Bronchial epithelial cell (primary cell): ENCODE measurements at places on chromosomes 3 and 15.
A peak's percentile ranks its signal among the peaks of the same experiment; 100 is the strongest.

DNA sequence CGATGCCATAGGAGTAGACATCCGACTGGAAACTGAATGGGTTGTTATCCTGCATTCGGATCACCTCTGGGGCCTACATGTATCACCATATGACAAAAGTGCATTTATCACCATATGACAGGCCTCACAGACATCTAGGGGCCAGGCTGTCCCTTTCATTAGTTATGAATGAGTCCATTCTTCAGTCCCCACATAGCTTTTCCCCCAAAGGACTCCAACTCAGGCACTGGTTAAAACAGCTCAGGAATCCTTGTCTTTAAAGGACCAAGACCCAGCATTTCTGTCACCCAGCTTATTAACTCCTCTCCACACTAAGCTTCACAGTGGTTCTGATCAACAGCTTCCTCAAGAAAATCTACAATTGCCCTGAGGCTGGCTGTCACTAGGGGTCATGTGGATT, 28.3 kb downstream of the MKRN2 start:
- DNase-seq, result no peak

- no peak for DNase-seq
These were observed 44.7 kb downstream of the BOC start for GRCh38 chr3:113255854-113256615.

GRCh38 chr15:68782589-68783161, 38.0 kb downstream of the ANP32A start:
- no peak for DNase-seq

DNA sequence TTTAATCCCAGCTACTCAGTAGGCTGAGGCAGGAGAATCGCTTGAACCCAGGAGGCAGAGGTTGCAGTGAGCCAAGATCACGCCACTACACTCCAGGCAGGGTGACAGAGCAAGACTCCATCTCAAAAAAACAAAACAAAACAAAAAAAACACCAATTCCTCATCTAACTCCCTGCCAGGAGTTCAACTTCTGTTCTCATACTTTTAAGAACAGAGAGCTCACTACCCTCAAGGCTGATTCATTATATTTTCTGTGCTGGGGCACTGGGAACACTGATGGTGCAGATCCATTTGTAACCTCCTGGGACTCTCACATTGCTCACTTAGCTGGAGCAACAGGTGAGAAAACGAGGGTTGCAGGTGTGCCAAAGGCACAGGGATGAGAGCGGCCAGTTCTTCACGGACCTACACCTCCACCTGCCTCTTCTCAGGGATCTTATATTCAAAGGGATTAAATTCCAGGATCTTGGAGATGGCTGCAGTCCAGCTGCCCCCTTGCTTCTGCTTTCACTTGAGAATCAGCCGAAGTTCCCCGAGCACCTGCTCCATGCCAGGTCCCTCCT, 12.3 kb upstream of the CSK start:
- DNase-seq, result no peak

- no peak for DNase-seq
These were observed 90.5 kb downstream of the DNASE1L3 start for GRCh38 chr3:58120075-58120812.

DNA sequence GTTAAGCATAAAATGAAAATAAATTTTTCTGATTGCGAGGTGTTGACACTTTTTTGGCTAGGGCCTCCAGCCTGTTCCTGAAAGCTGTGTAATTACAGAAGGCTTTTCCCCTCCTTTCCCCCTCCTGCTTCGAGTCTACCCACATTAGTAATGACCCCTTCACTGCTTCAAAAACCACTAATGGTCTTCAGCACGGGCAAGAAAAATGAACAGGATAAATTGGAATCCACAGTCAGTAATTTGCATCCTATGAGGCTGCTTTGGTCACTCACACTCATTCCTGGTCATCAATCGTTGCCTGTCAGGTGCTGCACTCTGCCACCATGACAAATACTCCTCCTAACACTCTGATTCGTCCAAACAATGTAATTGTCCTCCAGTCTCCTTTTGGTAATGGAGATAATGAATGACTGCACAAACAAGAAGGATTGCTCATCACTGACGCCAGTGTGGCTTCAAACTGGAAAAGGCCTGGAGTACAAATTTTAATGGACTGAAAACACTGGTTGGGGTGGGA, 148.6 kb downstream of the MEIS2 start:
- DNase-seq, result peak; percentile 18

- DNase-seq, result no peak
These were observed 154.2 kb upstream of the LINGO1 start for GRCh38 chr15:77786956-77787355.

- peak; percentile 47 for DNase-seq
These were observed 20.2 kb downstream of the CPOX start for GRCh38 chr3:98573181-98573728.

DNA sequence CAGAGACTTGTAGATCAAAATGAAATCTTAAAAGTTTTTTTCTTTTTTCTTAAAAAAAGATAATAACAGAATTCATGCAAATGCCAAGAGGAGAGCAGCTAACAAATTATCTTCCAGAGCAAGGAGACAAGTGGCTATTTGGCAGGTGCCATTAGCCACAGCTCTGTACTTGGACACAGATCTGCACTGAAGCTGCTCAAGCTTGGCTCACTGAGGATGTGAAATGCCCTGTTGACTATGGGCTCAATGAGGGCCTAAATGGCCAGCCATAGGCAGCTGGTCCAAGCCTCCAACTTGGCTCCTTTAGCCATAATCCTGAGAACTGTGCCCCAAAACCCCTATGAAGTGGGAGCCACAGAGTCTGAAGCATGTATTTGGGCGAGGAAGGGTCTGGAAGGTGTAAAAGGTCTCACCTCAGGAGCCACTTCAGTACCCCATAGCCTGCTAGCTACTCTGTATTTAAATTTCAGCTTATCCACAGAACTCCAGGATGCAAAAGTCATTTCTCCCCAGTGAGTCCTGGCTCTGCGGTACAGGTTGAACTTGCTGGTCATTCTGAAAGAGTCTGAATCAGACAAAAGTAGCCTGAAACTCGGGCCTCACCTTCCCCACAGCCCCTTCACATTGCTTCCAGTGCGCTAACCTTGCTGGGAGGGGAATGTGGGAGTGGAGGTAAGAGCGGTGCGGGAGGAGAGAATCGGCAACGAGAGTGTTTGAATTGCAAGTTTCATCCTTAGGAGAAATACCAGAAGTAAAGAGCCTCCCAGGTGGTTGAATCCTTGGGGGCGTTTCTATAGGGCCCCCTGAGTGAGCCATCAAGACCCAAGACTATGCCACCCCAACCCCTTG, 48.0 kb downstream of the ZIC4 start:
- no peak for DNase-seq

DNA sequence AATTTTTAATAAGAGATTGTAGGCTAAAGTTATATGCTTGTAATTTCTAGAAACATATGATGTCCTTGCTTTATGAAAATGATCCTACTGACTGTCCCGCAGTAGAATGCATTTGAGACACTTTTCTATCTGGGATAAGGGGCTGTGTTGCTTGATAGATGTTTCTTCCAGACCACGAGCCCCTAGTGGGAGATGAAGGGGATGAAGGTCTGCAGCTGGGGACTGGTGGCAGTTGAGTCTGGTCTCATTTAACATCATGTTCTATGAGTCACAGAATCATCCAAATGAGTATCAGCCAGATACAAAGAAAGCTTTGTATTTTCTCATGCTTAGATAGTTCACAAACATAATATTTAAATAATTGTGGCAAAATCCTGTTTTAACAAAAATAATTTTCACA, 84.3 kb upstream of the PRTG start:
- DNase-seq, result no peak

GRCh38 chr3:187456250-187456649, 88.1 kb downstream of the RTP4 start:
- DNase-seq, result no peak

DNA sequence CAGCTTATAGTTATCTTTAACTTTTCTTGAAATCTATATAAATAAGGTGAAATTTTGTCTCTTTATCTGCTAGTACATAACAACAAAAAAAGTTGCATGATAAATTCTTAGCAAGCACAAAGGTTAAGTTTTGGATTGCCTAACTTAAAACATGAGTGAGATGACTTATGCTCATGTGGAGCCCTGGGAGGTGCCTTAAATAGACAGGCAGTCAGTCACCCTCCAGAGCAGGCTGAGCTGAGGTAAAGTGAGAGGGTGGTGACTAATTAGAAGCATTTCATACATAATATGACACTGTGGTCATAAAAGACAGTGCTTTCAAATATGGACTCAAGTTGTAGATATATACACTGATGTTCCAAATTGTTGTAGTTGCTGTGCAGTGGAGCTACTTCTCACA, 14.6 kb upstream of the MME start:
- peak; percentile 96 for DNase-seq

DNA sequence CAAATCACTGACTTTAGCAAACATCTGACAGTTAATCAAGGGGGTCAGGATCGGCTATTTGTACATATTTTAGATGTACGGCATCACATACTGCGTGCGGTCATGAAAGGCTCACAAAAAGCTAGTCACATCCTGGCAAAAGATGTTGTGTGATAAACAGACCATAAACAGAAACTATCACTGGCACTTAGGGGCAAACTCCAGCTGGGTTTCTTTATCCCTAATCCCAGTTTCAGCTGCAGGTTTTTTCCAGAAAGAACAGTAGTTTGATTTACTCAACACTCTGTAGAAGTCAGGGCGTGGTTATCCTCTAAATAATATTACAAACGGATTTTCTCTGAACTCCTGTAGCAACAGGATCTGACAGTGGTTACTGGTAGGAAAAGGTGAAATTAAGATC, 112.4 kb upstream of the BHLHE40 start:
- DNase-seq, result peak; percentile 40

DNA sequence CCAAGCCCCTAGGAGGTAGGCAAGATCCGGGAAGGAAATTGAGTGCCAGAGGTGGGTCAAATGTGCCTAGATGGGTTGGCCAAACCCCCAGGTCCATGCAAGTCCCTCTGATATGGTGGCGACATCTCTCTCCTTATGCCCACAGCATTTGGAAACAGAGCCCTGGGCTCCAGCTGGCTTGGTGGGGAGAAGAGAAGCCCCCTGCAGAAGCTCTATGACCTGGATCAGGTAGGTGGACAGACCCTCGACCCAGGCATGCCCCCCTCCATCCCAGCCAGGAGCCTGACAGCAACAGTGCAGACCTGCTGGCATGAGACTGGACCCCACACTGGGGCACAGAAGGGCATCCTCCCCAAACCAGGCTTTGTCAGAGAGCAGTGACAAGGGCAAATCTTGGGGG, 12.2 kb downstream of the CHST13 start:
- DNase-seq, result no peak

GRCh38 chr3:84772841-84773240, 185.9 kb upstream of the CADM2 start:
- no peak for DNase-seq

DNA sequence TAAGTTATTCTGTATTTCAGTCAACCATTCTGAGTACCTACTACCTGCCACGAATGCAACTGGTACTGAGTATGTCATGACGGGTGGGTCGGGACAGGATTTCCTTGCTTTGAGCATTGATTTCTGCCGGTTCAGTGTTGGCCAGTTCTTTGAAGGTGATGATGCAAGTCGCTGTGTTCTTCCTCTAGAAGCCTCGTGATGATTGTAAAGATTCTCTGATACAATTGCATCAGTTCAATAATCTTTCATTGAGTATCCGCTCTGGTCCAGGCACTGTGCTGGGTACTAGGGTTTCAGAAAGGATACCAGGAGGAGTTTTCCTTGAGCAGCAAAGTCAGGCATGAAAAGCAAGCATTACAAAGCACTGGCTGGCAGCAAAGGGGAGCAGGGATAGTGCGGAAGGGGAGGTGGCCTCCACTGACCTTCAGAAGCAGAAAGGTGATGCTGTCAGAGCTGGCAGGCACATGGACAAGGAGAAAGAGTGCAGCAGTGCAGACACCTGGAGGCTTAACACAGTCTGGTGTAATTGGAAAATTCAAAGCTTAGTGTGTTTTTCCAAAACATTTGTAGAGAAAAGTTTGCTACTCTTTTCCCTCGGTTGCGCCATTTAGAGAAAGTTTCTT, 100.1 kb downstream of the RPL39L start:
- DNase-seq, result no peak

DNA sequence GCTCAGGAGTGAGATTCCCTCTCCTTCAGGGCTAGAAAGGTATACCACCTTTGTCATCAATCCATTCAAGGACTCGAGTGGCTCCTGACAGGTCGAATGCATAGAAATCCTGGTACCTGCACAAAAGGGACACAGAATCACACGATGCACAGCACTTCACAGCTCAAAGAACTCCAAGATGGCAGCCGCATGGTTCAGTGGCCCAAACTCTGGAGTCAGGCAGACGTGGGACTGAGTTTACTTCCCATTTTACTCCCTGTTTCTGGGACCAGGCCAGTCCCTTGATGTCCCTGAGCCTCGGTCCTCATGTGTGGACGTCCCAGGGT, 536 bp downstream of the WDR73 start:
- DNase-seq, result no peak

DNA sequence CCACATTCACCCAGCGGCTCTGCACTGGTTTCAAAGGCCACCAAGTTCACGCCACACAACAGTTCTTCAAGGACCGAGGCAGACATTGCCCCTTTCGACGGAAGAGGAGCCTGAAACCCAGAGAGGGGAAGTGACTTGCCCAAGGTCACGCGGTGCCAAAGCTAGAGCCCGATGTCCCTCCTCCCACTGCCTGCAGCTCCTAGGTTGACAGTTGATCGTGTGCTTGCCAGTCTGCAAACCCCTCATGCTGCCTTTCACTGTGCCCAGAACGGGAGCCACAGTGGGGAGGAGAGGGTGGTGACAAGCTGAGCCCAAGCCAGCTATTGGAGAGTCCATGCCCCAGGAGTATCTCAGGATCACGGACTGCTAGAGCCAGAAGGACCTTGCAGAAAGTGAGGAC, 230.9 kb downstream of the XXYLT1 start:
- DNase-seq, result no peak

DNA sequence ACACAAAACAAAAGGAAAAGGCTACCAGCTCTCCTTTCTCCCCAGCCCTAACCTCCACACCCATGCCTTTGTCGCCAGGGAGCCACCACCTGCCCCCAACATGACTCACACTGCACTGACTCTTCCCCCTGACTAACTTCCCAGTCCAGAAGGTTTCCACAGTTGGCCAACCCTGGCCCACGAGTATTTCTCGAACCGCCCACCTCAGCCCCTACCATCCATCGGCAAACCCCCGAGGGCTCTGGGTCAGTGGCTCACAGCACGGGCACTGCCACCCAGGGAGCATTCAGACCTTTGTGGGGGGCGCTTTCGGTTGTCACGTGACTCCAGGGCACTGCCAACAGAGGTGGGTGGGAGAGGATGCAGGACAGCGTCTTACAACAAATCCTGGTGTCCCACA, 152.3 kb downstream of the LRRC28 start:
- no peak for DNase-seq

- peak; percentile 52 for DNase-seq
These were observed 197.3 kb downstream of the FHIT start for GRCh38 chr3:61053781-61054496.

- DNase-seq, result no peak
These were observed 876.6 kb downstream of the TUSC7 start for GRCh38 chr3:117586161-117586560.

- DNase-seq, result no peak
These were observed 118.3 kb downstream of the OSBPL10 start for GRCh38 chr3:31862666-31863279.

DNA sequence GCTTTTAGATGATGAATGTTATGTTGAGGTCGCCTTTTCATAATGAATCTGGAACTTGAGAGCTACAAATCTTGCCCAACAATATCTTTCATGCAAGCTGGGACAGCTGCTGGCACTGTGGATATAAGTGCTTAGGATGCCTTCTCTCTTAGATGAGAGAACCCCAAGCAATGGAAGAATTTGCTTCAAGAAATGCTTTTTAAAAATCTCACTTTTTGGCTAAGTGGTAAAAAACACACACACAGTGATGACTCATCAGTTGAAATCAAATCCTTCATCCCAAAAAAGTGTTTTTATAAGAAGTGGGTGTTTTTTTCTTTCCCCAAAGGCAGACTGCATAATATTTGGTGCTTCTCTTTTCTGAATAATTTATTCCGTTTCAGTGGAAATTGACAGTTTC, 38.4 kb upstream of the GALNT15 start:
- DNase-seq, result no peak
